Left colon (tissue), 2 donors: ENCODE measurements at places on chromosomes 5 and 9.

DNA sequence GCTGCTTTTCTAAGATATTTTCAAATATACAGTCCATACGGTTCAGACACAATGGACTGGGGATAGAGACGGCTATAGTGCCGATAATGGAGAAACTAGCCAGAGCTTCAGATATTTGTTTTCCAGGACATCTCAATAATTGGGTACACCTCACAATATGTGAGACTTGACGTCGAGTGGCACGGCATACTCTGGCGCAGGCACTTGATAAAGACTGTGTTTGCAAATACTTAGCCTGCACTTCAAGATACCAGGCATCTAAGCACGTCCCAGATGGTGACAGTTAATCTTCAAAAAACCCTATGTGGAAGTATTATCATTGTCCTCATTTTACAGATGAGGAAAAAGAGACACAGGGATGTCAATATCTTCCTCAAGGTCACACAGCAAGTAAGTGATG, 48.5 kb downstream of the SEMA5A start:
- no peak for DNase-seq

DNA sequence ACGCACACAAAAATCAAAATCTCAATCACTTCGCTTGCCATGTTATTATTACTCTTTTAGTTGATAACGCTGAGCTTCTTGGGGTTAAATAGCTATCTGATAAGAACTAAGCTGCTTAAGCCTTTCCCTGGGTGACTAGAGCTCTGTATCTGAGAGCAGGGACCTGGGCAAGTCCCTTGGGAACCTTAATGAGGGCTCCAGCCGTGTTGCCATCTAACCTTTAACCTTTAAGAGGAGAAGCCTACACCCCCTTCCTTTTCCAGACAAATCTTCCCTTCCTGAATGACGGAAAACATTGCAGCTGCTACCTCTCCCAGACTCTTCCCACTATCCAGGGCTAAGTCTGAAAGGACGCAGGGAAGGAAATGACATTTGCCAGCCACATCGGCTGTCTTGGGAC, 216.5 kb upstream of the RAI14 start:
- no peak for DNase-seq

DNA sequence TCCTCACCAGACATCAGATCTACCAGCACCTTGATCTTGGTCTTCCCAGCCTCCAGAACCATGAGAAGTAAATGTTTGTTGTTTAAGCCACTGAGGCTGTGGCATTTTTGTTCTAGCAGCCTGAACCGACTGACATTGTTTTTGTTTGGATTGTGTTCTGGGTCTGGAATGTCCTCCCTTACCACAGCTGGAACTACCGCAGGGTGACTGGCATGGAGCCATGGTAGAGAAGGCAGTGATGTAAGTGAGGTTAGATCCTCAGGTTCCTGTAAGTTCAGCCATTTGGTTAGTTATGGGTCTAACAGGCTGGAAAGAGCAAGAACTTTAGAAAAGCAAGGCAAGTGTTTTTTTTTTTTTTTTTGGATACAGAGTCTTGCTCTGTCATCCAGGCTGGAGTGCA, 209.3 kb downstream of the DAB2IP start:
- no peak for DNase-seq

DNA sequence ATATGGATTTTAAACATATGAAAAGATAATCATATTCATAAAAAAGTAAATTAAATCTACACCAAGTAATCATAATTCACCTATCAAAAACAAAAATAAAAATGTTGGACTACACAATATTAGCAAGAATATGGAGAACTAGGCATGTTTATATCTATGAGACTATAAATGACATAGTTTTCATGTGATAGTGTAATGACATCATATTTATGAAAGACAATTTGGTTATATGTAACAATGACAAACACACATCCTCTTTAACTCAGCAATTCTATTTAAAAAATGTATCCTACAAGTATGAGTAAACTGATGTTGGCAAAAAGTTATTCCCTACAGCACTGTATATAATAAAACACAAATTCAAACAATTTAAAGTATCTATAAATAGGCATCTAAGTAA, 312.3 kb downstream of the EDIL3 start:
- no peak for DNase-seq

DNA sequence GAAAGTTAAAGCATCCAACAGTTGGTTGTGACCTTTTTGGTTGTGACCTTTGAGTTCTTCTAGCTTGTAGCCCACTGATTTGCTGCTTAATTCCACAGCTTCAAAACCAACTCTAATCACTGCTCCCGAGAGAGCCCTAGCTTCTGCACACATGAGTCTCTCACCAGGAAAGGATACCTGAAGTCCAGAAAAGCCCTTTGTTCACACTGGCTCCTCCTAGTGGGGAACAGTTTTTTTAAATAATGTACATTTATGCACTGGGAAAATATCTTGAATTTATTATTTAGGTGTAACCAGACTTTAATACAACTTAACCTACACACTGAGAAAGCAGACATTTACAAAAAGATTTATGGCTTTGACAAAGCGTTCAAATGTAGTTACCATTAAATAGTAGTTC, 120.2 kb upstream of the CCDC152 start:
- DNase-seq, result no peak

- DNase-seq, result no peak
These were observed 37.4 kb downstream of the PHF2 start for GRCh38 chr9:93613791-93614190.

DNA sequence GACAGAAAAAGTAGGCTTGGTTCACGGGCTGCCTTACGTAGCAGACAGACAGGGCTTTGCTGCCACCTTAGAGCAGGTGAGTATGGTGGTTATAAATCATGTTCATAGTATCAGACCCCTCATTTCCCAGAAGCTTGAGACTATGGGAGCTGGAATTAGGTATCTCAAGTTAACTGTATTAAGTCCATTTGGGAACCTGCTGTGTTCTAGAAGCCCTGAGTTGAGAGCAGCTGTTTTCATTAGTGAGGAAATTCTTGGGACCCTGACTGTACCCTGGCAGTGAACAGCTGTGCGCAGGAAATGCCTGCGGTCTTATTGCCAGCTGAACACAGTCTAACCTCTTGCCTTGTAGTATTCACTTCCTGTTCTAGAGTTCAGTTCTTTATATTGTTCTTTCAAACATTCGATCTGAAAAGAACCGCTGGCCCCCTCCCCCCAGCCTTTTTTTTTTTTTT, 29.8 kb downstream of the UGCG start:
- peak; percentile 44 for DNase-seq

- no peak for DNase-seq
These were observed 55.7 kb upstream of the DPYSL3 start for GRCh38 chr5:147565524-147565923.

- no peak for DNase-seq
These were observed 49.9 kb upstream of the NRARP start for GRCh38 chr9:137351781-137352501.

DNA sequence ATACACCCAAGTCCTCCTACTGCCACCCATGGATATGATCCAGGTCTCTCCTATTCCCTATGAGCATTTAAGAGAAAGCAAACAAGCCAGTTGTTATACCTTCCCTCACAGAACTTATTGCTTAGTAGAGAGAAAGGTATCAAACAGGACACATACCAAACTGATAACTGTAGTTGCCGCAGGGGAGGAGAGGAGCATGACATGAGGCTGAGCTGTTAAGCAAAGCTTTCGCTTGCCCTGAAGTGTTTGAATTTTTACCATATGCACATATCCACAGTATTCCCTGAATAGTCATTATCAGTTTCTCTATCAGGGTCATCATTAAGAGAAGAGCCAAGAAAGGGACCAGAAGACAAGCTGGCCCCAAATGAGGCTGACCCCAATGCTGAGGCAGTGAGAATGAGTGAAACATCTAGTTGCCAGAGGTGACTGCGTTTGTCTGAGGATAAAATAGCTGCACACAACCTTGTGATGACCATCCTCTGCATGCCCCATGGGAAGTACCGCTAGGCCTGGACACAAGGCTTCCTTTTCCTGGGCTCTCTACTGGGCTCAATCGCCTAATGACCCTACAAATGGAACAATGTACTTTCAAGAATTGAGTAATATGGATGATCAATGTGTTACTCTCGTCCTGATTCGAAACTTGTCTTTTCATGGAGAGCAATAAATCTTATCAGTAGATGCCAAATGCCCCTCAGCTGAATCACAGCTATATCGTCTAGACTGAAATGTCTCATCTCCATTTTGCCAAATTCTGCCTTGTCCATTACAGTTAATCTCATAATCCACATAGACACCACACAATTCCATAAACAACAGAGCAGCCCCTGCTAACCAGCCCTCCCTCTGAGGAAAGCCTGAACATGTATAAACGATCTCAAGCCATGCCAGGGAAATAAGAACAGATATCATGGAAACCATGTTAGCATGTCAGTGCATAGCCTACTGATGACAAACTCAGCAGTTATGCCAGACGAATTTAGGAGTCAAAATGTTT, 4.3 kb upstream of the IFNK start:
- no peak for DNase-seq

- DNase-seq, result no peak
These were observed 41.3 kb upstream of the HSPA9 start for GRCh38 chr5:138616508-138616907.

GRCh38 chr5:139966856-139967255, 76.2 kb downstream of the NRG2 start:
- DNase-seq, result no peak

GRCh38 chr5:173472164-173472563, 143.9 kb upstream of the STC2 start:
- DNase-seq, result peak; percentile 6

DNA sequence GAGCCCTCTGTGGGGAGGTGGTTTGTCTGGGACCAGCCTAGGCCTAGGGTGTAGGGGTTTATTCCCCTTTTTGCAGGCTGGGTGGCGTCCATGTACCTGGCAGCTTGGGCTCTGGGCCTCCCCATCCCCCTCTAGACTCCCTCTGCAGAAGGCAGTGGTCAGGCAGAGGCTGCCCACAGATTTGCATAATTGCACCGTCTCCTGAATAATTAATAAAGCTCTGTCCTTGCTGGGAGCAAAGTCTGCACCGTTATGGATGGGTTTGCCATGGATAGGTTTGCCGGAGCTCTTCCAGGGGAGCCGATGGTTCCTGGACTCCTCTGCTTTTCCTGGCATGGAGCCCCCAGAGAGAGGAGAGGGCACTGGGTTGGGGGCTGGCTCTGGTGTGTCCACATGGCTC, 60.4 kb downstream of the DAB2IP start:
- no peak for DNase-seq

DNA sequence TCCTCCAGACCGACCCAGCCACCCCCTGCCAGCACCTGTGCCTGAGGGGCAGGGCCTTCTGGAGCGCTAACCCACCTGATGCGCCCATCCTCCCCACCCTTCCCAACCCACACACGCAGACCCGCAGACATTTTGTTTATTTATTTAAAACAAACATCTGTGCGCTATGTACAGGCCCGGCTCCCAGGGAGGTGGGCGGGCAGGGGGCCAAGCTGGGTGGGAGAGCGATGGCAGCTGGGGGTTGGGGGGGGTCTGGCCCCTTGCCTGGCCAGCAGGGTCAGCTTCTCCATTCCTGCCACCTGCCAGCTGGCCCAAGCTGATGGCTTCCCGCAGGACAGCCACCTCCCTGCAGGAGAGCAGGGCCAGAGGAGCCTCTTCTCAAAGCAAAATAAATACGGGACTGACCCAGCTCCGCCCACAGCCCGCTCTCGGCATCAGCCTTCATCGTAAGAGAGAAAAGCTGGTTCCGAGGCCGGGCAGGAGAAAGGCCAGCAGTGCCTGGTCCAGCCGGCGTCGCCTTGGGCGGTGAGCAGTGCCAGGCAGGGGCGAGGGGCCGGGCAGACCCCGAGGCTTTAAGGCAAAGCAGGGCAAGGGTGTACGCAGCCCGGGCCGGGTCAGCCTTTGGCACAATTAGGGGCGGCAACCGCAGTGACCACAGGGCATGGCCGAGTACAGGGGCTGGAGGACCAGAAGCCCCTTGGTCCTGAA, 10.9 kb upstream of the CLIC3 start:
- no peak for DNase-seq

DNA sequence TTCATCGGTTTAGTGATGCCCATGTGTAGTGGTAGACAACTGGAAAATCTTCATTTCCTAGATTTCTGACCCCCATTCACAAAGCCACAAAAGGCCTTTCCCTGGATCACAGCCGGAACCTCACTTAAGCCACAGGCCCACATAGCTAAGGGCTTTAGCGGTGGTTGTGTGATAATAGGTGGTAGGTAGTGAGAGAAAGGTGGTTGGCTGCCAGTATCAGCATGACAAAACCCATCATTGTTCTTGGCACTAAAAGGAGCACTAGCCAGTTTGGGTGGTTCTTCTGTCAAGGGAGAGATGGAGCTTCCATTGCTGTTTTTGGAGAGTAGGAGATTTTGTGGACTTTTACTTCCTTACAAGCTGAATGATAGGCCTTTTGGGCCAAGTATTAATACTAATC, 9.7 kb upstream of the SLC36A2 start:
- DNase-seq, result no peak

DNA sequence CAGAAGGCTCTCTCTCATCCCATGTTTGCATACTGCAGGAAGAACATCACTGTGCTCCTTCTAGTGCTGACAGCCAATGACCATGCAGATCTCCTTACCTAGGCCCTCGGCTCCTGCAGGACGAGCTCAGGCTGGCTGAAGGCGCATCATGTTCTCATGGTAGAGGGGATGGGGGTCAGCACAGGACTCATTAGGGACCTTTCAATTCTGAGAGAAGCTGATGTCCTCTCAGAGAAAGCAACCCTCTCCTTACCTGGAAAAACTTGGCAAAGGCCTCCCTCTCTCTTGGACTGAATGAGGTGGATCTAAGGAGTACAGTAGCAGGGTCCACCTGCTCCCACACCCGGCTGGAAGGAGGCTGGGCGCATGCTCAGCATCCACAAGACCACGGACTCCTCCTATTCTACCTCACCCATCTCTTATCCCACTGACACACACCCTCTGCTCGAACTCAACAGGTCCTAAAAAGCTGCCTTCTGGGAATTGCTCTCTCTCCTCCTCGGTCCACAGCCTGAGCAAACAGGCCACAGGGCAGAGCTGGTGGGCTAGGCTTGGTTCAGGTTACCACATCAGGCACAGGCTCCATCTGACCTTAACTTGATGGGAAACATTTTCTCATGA, 2.9 kb downstream of the IPPK start:
- no peak for DNase-seq

GRCh38 chr9:130938652-130939404, at the start of gene FIBCD1:
TSS of gene FIBCD1 (minus strand) at chr9:130939247. CDS start at chr9:130938607, 640 bp downstream.
- peak; percentile 68 for DNase-seq

DNA sequence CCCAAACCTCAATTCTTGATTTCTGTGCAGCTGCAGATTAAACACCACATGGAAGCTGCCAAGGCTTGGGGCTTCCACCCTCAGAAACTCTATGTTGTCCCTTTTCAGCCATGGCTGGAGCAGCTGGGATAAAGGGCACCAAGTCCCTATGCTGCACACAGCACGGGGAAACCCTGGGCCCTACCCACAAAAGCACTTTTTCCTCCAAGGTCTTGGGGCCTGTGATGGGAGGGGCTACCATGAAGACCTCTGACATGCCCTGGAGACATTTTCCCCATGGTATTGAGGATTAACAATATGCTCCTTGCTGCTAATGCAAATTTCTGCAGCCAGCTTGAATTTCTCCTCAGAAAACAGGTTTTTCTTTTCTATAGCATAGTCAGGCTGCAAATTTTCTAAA, 41.8 kb upstream of the CDH9 start:
- no peak for DNase-seq
